ENCODE measurements at places on chromosomes 3 and 15. TPM values are rescaled to one million over a fixed set of nuclear protein-coding genes. Genes with fewer than 3 reads are reported as not detected.

C3orf85 gene
- not detected for total RNA-seq

CDC25A gene
- total RNA-seq, result 7.9 TPM

ACSBG1 gene
- 0.16 TPM for total RNA-seq

PLSCR5 gene
- not detected for total RNA-seq

COL6A6 gene
- total RNA-seq, result under 0.01 TPM

CP gene
- total RNA-seq, result not detected

ITPKA gene
- 5.4 TPM for total RNA-seq

HPS3 gene
- 19.4 TPM for total RNA-seq

LEKR1 gene
- total RNA-seq, result 0.38 TPM

ERICH6 gene
- total RNA-seq, result not detected

GOLGA6L9 gene
- 0.81 TPM for total RNA-seq

GHRL gene
- total RNA-seq, result not detected

IQSEC1 gene
- 18.3 TPM for total RNA-seq

ACP3 gene
- total RNA-seq, result 1.5 TPM
